Stimulated activated CD8-positive, alpha-beta memory T cell treated with anti-CD3 and anti-CD28 coated beads, Interleukin-4, amount 100 ng/mL, for 1 hour (primary cell): ENCODE measurements at places on chromosomes 3 and 15.

DNA sequence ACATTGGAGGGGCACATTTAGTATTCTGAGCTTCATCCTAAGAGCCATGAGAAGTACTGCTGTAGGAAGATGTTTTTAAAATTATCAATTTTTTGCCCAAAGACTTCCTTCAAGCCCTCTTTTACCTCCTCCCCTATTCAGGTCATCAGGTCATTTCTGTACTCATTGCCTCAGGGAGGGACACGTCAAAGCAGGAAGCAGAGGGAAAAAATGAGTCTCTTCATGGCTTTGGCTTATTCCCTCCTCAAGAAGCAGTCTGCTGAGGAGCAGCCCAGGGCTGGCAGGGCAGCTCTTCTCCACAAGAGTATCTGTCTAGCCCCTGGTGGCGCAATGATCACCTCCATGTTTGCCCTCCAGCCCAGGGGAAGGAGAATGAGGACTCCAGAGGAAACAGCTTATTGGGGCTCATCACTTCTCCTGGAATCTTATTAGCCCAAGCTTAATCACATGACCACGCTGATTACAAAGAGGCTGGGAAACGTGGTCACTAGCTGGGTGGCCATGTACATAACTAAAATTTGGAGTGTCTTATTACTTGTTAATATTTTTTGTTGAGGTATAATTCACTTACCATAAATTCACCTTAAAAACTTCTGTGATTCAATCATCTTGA, 44.2 kb upstream of the GATA2 start:
- DNase-seq: no peak

DNA sequence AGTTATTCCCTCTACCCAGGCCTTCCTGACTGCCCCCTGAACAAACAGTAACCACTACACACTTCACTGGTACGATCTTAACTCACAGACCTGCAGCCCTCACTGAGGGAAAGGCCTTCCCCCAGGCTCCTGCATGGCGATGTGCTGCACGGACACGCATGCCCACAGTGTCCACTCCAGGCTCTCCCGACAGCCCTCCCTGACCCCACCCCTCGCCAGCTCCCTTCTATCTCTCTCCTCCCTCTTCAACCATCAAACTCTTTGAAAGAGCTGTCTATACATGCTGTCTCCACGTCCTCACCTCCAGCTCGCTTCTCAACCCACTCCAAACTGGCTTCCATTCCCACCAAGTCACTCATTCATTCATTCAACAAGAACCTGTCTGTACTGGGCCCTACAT, 3.9 kb downstream of the SCN5A start:
- DNase-seq: no peak

DNA sequence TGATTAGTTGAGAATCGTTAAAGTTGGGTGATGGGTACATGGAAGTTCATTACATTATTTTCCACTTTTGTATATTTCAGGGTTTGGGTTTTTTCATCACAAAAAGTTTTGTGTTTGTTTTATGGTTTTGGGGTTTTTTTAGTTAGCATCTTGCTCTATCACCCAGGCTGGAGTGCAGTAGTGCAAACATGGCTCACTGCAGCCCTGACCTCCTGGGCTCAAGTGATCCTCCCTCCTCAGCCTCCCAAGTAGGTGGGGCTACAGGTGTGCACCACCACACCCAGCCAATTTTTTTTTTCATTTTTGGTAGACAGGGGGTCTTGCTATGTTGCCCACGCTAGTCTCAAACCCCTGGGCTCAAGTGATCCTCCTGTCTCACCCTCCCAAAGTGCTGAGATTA, 100.1 kb upstream of the CHD2 start:
- no peak for DNase-seq

- DNase-seq: no peak
These were observed 67.9 kb downstream of the IQCH start for GRCh38 chr15:67322481-67322880.

DNA sequence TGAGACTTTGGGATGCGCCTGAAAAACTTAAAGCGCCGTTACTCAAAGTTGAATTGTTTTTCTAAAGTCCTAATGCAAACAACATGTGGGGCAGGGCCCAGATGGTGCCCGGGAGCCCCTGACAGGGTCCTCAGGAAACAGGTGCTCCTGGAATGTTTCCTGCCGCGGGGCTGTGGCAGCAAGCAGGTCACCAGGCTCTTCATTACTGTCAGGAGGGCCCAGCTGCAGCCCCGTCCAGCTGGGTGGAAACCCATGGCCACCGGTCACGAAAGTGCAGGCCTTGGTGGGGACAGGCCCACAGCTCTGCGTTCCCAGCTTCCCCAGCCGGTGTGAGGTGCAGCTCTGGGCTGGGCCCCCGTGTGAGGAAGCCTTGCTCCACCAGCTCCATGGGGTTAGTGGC, 63.9 kb upstream of the GATA2 start:
- no peak for DNase-seq

DNA sequence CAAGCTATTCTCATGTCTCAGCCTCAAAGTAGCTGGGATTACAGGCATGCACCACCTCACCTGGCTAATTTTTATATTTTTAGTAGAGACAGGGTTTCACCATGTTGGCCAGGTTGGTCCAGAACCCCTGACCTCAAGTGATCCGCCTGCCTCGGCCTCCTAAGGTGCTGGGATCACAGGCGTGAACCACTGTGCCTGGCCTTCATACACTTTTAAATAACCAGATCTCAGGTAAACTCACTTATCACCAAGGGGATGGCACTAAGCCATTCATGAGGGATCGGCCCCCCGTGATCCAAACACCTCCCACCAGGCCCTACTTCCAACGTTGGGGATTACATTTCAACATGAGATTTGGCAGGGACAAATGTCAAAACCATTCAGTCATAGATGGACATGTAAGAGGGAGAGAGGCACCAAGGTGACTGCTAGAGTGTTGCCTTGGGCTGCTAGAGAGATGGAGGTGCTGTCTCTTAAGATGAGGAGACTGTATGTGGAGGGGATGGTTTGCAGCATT, 13.3 kb upstream of the DOCK3 start:
- no peak for DNase-seq

DNA sequence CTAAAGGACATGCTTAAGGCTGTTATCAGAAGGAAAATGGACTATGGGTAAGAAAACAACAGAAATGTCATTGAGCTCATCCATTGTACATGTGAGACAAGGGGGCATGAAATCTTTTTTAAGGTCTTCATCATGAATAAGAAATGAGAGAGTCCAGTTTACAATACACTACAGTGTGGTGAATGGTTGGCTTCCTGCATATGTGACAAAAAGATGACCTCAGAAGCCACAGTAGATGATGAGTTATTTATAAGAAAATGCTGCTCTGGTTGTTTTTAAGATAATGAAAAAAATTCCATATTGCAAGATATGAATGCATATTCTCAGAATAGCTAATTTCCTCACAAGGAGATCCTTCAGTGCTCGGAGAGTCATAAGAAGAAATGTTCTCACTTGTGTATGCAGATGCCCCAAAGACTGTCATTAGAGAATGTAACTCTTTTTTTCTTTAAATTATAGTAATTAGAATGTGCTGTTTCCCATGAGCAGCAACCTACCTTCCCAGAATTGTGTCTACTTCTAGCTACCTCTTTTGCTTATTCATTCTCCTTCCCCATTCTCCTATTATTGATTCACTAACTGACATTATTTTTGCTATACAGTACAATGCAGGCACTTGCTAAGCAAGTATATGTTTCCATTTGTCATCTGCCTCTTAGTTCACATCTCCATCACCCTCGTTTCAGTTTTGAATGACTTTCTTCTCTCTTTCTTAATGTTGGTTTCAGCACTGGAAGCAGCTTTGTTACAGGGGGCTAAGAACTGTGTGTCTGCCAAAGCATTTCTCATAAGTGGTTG, 152.0 kb upstream of the PEX5L start:
- DNase-seq: no peak

- no peak for DNase-seq
These were observed 50.1 kb downstream of the HCN4 start for GRCh38 chr15:73318463-73319351.

DNA sequence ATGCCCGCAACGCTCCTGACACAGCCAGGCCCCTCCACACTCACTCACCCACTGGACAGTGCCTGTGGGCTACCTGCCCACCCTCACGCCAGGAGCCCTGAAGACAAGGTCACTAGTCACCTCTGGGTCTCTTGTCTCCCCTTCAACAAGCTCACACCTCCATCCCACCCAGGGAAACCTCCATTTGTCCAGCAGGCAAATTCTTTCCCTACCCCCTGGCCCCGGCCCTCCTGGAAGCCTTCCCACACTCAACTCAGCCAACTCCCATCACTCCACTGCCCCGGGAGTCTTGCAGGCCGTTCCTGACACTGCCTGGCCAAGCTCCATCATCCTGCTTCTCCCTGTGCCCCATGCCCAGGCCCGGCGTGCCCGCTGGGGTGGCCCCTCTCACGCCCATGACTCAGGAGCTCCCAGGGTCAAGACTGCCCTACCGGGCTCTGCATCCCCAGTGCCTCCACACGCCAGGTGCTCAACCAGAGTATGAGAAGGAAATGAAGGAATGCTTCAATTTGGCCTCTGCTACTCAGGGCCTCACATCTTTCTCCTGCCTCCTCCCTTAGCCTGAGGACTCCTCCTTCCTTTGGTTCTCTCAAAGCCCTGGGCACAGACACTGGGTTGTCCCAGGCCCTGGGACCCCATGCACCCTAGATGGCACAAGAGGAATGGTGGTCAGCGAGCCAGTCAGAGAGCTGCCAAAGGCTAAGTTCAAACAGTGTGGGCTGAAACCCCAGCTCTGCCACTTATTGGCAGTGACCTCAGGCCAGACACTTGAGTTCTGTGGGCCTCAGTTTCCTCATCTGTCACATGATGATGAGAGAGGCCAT, 88.6 kb downstream of the SEC22A start:
- no peak for DNase-seq

DNA sequence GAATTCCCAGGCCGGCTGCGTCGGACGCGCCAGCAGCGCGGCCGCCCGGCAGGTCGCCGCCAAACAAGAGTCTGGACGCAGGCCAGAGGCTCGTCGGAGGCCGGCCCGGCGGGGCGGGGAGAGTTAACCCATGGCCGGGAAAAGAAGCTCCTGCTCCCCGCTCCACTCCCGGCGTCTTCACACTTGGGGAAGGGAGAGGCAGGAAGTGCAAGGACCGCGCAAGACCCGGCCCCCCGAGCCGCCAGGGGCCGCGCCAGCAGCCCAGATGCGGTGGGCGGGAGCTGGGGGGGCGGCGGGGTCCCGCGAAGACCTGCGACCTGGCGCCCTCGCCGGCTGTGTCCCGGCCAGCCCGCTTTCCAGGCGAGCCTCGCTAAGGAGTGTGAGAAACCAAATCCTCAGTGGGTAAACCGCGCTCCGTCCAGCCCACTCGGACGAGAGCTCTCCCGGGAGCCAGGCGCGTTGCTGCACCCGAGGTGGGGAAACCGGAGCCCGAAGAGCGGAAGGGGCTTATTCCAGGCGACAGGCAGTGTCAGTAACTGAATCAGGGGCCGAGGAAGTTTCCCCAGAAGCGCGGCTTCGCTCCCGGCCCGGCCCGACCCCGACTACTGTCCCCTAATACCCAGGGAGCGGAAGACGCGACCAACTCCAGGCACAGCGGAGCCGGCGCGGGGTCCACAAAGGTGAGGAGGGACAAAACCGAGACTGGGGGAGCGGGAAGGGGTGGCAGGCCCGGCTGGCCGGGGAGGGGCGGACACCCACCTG, 721 bp downstream of the ADAMTS7 start:
- no peak for DNase-seq

DNA sequence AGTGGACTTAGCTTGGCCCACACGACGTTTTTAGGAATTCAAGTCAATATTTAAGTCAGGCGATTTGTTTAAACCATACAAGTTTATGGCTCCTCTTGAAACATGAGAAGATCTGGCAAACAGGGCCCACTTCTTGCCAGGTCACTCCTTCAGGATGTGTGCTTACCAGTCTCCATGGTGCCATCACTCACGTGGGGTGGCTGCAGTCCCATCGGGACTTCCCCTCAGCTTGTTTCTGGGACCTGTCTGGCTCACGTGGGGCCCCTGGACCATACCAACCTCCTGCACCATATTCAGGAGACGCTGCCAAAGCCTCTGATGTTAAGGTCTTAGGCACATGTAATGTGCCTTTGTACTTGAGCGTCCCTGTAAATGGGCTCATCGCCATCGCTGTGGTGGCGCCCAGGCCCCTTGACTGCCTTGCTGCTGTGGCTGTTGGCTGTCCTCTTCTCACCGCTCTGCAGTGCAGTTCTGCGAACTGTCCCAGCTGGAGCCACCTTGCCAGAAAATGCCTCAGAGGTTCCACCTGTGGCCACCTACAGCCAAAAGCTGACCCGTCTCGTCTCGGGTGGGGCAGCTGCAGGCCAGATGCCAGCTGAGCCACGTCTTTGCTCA, 8.9 kb downstream of the MCM2 start:
- no peak for DNase-seq

DNA sequence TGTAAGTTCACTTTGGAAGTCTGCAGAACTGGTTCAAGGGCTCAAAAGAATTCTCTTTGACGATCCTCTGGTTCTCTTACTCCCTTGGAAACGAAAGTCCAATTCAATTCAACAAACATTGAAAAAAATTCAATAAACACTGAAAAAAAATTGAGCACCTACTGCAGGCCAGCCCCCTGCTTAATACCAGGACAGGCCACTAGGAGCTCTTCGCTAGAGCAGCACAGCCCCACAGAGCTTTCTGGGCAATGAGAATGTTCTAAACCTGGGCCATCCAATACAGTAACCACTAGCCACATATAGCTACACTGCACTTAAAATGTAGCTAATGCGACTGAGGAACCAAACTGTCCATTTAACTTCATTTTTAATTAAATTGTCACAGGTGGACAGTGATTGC, 50.4 kb upstream of the DCLK3 start:
- no peak for DNase-seq

DNA sequence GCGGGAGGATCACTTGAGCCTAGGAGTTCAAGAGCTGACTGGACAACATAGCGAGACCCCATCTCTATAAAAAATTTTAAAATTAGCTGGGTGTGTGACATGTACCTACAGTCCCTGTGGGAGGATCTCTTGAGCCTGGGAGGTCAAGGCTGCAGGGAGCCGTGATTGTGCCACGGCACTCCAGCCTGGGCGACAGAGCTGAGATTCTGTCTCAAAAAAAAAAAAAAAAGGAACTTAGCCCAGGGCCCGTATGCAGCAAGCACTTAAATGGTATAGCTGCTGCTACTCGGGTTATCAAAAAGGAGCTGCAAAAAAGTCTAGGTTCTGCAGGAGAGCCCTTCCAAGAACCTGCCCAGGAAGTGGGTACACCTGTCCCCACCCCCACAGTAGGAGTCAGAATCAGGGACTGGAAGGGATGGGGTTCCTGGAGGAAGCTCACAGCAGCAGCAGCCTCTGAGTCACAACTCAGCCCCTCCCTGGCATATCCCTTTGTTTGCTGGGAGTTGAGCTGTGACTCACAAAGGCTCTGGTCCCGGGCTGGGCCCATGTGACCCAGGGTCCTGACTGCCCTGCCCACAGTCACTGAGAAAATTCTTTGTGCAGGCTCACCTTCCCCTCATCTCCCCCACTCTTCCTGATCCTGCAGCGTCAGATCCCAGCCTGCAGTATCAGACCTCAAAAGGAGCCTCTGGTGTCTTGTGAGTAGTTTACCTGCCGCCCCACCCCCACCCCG, at the start of gene SPATA12:
TSS of gene SPATA12 (plus strand) at position 576 of the 733 bp plus-strand sequence. CDS start 13,031 bp downstream, outside the sequence.
- no peak for DNase-seq

DNA sequence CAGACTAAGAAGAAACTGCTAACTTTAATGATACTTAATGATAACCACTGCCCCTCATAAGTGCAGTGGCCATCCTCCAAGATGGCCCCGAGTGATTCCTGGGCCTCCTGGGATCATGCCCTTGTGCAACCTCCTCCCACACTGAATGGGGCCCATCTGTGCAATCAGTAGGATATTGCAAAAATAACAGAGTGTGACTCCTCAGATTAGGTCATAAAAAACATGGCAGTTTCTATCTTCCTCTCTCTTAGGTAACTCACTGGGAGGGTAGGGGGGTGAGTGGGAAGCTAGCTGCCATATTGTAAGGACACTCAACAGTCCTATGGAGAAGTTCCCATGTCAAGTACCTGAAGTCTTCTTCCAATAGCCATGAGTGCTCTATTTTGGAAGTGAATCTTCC, 173.0 kb downstream of the SHQ1 start:
- DNase-seq: no peak
